ENCODE measurements at places on chromosomes 12 and 14.
A peak's percentile ranks its signal among the peaks of the same experiment; 100 is the strongest.

- no peak for DNase-seq
Observed at GRCh38 chr12:91404441-91404840, 221.8 kb upstream of the DCN start.

DNA sequence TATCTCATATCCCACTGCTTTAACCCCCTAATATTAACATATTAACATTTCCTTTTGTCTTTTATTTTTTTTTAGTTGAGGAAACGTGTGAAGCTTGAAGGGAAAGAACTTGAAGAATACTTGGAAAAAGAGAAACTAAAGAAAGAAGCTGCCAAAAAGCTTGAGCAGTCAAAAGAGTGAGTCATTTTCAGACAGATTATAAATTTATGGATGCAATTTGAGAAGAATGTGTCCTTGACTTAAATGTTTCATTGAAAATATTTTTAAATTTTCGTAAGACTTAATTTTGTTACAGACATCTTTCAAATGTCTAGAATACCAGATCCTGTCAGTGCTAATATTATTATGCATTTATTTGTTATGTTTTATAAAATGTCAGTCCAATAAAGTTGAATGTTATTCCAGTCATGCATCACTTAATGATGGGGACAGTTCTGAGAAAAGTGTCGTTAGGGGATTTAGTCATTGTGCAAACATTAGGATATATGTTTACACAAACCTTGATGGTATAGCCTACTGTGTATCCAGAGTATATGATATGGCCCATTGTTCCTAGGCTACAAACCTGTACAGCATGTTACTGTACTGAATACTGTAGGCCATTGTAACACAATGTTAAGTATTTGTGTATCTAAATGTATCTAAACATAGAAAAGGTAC lies 32.6 kb downstream of the CPSF2 start:
- no peak for DNase-seq

DNA sequence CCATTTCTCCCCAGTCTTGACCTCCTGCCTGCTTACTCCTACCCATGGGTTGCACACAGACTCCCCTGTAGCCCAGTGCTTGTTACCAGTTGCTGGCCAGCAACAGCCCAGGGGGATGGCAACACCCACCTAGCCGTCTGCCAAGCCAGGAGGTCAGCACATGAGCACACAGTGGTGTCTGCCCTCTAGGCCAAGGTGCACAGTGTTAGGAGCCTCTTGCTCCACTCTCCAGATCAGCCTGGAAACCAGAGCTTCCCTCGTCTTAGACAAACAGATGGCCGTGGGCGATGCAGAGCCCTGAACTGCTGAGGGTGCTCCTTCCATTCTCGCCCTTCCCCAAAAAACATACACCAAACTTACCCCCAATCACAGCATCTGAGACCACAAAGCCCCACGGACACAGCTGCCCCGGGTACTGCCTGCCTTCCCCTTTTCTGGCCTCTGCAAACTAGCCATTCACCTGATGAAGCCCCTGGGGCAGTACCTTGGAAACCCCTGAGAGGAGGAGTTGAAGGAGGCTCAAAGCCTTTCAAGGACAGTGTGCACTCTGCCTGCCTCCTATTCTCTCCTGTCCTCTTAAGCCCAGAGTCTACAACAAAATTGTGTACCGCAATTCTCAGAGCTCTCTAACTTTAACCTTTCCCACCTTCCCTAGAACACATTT lies 1.0 kb upstream of the GPD1 start:
- no peak for DNase-seq

- peak; percentile 80 for DNase-seq
Observed at GRCh38 chr12:21912318-21912717, 28.9 kb downstream of the ABCC9 start.

DNA sequence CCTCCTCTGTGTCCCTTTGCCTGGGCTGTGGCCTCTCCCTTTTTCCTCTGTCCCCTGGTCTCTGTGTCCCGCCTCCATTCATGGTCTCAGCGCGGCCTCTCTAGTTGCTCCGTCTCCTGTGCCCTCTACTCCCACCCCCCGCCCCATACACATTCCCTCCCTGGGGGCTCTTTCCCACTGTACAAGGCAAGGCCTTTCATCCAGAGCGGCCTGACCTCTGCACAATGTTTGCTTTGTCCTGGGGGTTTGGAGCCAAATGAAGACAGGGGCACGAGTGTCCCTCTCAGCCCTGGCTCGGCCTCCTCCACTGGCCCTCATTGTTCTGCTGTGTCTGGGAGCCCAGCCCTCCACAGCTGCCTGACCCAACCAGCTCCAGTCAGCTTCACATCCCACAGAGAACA lies 678.6 kb downstream of the BCL11B start:
- DNase-seq: no peak

- DNase-seq: no peak
Observed at GRCh38 chr14:90452366-90452765, 55.5 kb downstream of the CALM1 start.

- no peak for DNase-seq
Observed at GRCh38 chr12:77821699-77822203, 8.9 kb upstream of the NAV3 start.

DNA sequence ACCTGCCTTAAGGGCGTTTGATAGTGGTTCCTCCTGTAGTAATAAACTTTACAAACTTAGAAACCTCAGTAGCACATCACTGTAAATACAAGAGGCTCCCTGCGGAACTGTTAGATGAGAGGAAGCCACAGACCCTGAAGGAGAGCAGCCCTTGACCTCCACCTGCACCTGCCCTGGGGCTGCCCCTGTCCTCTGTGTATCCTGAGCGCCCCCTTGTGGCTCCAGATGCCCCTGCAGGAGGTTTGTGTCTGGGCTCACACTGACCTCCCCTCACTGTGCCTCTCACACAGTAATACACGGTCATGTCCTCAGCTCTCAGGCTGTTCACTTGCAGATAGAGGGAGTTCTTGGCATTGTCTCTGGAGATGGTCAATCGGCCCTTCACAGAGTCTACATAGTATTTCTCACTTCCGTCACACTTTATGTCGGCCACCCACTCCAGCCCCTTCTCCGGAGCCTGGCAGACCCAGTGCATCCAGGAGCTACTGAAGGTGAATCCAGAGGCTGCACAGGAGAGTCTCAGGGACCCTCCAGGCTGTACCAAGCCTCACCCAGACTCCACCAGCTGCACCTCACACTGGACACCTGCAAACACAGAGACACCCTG lies 1059.8 kb downstream of the TMEM121 start:
- DNase-seq: no peak

- DNase-seq: no peak
Observed at GRCh38 chr12:53613821-53614220, 12.4 kb downstream of the ATF7 start.

DNA sequence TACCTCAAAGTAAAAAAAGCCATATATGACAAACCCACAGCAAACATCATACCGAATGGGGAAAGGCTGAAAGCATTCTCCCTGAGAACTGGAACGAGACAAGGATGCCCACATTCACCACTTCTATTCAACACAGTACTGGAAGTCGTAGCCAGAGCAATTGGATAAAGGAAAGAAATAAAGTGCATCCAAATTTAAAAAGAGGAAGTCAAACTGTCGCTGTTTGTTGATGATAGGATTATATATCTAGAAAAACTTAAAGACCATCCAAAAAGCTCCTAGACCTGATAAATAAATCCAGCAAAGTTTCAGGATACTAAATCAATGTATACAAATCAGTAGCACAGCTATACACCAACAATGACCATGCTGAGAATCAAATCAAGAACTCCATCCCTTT lies 5.2 kb downstream of the NDUFA12 start:
- no peak for DNase-seq

GRCh38 chr14:91298576-91298975 lies 54.1 kb upstream of the GPR68 start:
- no peak for DNase-seq

DNA sequence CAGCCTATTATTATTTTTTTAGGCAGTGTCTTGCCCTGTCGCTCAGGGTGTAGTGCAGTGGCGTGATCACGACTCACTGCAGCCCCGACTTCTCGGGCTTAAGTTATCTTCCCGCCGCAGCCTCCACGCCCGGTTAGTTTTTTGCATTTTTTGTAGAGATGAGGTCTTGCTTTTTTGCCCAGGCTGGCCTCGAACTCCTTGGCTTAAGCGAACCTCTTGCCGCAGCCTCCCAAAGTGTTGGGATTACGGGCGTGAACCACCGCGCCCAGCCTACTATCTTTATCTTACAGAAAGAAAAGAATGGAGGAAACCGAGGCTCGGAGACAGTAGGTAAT lies 507 bp upstream of the PTPN11 start:
- no peak for DNase-seq
